ENCODE measurements at places on chromosomes 2 and 18.

- DNase-seq, result no peak
Measured at GRCh38 chr2:26687801-26688200, 4.7 kb upstream of the KCNK3 start.

- DNase-seq, result no peak
Measured at GRCh38 chr2:88307817-88308216, 137.7 kb downstream of the THNSL2 start.

- no peak for DNase-seq
Measured at GRCh38 chr2:111172666-111173065, 52.0 kb downstream of the BCL2L11 start.

GRCh38 chr2:166343467-166343866, 32.3 kb downstream of the SCN9A start:
- DNase-seq, result no peak

DNA sequence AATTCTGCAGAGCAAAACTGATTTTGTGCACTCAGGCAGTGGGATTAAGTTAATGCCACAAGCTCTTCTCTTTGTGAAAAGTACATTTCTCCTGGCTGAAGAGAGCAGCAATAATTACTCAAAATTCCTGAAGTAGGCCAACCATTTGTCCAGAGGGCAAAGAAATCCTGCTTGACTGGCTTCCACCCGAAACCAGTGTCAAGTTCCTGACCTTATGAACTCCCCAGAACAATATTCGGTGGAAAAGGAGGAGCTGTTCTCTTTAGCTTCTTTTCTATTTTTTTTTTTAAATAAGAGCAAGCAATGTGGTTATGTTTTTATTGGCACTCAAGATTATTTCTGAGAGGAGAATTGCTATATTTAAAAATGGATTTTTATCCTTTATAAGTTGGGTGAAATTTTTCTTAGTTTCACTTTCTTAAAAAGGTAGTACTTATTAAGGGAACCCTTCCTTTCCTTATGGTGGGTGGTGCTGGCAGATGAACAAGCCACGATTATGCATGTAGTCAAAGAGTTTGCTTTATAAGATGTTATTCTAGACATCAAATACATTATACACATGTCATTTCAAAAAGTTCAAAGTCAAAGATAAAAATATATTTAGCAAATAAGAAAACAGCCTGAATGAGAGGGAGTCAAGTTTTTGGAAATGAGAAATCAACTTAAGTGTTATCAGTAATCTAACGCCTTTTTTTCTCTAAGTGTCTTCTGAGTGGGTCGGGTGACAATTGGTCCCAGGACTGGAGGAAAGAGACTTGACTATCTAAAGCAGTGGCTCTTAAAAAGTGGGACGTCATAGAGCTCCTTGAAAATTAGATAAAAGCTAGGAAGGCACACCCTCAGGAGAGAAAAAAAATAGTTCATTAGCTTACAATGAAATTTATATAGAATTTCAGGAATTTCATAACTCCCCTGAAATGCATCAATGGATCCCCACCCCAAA, 194.5 kb downstream of the IKZF2 start:
- no peak for DNase-seq

GRCh38 chr18:35711227-35711626, 129.7 kb downstream of the GALNT1 start:
- no peak for DNase-seq

DNA sequence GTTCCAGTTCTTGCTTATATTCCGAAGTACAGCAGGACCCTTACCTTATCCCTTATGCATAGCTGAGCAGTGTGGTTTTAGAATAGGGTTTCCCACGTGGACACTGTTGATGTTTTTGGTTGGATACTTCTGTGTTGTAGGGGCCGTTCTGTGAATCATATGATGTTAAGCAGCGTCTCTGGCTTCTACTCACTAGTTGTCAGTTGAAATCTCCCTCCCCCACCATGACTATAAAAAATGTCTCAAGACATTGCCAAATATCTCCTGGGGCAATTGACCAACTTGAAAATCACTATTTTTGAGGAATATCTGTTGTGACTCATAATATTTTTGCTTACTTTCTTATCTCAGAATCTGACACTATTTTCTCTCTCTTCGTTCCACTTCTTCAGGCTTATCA, 713.7 kb downstream of the TSN start:
- DNase-seq, result no peak

- DNase-seq, result peak; percentile 74
Measured at GRCh38 chr2:196068271-196069209, at the start of gene DNAH7. DNAH7 (minus strand) TSS chr2:196068837; CDS start chr2:196068711, 126 bp downstream.

GRCh38 chr2:136238286-136239078, 120.5 kb upstream of the CXCR4 start:
- no peak for DNase-seq

GRCh38 chr2:133885847-133886246, 317.6 kb upstream of the NCKAP5 start:
- DNase-seq, result no peak
